ENCODE measurements at places on chromosomes 6 and 20.

GRCh38 chr6:15969236-15969778 lies 159.6 kb upstream of the MYLIP start:
- DNase-seq = no peak

DNA sequence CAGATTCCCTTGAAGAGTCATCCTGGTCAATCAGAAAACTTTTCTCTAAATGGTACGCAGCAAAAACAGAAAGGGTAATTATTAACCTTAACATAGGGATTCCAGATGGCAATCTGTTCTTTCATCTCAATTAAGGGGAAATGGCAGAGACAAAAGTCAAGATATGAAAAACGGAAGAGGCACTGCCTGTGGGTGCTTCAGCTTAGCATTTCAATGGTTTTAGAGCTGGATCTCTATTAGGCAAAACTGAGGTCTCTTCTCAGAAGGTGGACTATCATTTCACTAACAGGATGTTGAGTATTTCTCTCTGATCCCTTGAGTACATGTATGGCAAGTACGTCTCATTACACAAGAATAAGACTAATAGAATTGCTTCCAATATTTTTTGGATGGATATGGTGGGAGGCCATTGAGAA lies 296.9 kb downstream of the HIVEP2 start:
- DNase-seq = no peak

DNA sequence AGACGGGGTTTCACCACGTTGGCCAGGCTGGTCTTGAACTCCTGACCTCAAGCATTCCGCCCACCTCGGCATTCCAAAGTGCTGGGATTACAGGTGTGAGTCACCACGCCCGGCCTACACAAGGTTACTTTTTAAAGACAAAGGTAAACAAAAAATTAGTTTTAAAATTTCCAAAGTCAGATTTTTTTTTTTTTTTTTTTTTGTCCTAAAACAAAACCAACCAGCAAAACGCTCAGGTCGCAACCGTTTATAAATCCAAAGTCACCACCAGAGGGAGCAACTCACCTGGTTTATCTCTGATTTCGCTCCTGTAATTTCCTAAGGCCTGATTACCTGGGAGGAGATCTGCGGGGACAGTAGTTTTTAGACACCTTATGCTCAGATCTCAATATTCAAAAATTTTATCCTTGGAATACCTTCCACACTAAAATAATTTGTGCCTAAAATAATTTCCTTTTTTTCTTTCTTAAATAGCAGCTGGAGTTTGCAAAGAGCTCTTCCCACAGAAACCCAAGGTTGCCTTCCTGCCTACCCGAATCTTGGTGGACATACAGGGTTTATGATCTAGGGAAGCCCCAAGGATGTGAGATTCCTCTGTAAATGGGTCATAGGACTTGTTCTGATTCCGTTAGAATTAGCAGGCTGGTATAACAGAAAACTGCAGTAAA lies 19.8 kb upstream of the TREM1 start:
- DNase-seq = no peak

GRCh38 chr6:113340371-113340770 lies 516.8 kb upstream of the MARCKS start:
- DNase-seq = no peak

DNA sequence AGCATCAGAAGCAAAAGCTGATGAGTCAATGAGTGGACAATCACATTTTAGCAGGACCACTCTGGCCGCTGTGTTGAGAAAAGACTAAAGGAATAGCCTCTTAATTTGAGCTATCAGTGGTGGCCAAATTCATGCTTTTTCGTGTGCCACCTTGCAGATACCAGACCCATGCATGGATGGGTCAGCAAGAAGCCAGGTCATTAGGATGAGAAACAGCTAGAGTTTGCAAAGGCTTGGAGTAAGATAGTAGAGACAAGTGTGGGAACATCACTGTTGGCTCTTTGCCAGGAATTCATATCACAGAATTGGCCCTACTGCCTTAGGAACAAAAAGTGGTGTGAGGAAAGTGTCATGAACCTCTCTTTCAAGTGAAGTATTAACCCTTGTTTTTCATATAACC lies 25.5 kb downstream of the MRAP2 start:
- no peak for DNase-seq

DNA sequence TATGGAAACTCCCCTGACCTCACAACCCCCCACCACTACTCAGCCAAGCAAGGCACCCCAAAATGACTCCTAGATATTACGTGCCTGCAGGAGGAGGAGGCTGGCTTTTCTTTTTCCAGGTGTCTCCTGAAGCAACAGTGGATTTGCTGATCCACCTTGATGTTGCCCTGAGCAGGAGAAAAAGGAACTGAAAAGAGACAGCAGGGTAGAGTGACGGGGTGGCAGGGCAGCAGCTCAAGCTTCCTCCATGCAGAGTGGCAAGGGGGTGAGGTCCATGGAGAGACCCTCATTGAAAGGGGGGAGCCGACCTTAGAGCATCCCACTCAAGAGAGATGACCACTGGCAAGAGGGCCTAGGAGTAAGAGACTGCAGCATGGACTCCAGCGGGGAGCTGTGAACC lies 112.0 kb upstream of the SIRPA start:
- no peak for DNase-seq

GRCh38 chr6:166153966-166154365 lies 13.7 kb downstream of the TBXT start:
- DNase-seq = no peak

- no peak for DNase-seq
Measured at GRCh38 chr6:11702500-11703130, 76.0 kb downstream of the ADTRP start.

DNA sequence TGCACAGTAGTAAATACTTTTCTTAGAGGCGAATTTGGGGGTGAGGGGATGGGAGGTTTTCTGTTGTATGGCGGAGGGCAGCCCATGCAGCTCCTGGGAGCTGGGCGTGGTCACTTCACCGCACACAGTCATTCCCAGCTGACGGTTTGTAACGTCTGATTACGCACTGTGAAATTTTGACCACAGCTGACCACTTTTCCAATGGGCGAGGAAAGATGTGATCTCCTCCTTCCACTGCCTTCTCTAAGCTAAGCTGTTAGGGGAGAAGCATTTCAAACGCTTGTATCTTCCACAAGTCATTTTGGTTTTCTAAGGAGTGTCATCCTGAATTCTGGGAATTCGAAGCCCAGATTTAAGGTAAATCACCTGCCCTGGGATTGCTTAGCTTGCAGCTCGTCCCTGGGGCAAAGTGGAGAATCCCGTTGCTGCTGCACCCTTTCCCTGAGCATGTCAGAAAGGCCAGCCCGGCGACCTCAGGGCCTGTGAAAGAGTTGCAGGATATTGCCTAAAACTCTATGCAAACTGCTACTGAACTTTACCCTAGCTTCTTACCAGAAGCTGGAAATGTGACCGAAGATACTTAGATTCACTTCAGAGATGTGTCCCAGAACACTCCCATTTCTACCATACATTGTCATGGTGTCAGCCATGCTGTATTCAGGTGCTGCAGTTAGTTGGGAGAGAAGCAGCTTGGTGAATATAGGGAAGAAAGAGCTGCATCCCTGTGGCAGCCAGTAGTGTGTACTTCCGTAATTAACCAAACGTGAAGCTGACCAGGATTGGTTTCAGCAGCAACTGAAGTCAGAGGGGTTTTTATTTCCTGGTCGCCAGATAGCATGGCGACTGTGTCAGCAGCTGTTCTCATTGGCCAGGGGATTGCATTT lies 58.9 kb downstream of the RREB1 start:
- DNase-seq = no peak

DNA sequence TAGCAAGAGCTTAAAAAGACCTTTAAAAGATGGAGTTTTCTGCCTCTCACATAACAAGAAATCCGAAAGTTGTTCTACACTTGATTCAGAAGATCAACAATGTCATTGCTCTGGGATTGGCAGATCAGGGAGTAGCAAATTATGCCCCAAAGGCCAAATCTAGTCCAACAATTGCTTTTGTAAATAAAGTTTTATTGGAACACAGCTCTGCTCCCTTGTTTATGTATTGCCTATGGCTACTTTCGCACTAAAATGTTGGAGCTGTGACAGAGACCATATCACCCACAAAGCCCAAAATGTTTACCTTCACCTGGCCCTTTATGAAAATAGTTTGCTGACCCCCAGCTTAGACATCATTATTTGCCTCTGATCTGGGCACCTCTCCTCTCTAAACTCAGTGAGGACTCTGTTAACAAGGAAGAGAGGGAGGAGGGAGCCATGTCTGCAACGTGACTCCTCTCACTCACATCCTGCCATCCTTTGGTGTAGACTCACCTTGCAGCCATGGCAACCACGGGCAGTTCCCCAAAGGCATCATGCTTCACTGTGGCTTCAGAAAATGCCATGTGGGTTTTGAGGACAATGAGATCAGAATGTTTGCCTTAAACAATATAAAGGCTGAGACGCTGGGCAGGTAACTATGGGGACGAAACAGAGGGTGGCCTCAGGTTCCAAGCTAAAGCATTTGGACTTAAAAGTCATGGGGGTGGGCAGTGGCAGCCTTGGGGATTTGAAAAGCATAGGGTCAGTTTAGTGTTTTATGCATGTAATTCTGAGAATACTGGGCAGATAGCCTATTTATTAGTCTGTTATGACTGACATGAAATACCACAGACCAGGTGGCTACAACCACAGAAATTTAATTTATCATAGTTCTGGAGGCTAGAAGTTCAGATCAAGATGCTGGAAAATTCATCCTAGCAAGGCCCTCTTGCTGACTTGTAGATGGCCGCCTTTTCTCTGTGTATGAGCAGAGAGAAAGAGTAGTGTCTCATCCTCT lies 149.7 kb upstream of the TNFAIP3 start:
- DNase-seq = no peak

DNA sequence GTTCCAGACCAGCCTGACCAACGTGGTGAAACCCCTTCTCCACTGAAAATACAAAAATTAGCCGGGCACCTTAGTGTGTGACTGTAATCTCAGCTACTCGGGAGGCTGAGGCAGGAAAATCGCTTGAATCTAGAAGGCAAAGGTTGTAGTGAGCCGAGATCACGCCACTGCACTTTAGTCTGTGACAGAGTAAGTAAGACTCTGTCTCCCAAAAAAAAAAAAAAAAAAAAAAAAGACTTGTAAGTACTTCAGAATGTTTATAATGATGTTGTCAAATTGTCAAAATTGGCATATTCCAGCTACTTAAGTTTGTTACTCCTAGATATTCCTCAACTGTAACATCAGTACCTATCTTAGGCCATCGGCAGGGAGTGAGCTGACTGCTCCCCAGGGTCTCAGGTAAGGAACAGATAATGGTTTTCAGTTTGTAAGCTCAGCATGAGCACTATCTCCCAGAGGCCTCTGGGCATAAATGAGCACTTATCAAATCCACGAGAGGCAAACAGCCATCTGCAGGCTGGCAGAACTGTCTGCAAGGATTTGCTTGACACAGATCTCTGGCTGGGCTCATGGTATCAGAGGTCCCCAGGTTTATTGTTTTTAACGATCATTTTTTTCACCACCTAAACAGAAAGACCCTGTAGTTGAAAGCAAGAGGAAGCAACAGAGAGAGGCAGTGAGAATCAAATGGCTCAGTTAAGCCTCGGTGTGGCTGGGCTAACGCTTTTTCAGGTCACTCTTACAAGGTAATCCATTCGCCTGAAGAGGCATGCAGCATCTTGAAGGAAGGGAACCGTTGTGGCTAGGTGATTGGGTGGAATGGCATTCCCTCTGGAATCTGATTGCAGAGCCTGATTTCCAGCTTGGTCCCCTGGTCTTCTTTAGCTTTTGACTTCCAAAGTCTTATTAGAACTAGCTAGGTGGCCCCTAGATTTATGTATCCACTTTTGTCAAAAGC lies 115.9 kb downstream of the LY86 start:
- no peak for DNase-seq

DNA sequence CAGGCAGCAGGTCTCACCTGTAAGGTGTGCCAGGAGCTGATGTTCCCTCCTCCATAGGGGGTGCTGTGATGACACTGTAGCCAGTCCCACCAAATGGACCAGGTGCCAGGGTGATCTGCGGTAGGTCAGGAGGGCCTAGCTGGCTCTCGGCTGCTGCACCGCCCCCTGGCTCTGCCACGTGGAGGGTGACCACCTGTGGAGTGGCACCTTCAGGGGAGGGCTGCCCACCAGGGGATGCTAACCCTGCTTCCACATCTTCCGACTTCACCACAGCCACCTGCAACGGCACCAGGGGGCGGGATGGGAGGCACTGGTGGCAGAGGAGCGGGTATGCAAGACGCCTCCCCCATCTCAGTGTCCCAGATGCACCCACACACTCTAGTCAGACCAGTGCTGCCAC lies 18.3 kb downstream of the ZNF335 start:
- no peak for DNase-seq

- no peak for DNase-seq
Measured at GRCh38 chr20:57779401-57780003, 69.7 kb upstream of the PMEPA1 start.

GRCh38 chr6:28171271-28171670 lies 29.6 kb downstream of the ZKSCAN8 start:
- DNase-seq = no peak

GRCh38 chr20:1897965-1898464 lies 2.8 kb downstream of the SIRPA start:
- DNase-seq = no peak

- no peak for DNase-seq
Measured at GRCh38 chr6:83927470-83927869, 68.0 kb downstream of the CYB5R4 start.

DNA sequence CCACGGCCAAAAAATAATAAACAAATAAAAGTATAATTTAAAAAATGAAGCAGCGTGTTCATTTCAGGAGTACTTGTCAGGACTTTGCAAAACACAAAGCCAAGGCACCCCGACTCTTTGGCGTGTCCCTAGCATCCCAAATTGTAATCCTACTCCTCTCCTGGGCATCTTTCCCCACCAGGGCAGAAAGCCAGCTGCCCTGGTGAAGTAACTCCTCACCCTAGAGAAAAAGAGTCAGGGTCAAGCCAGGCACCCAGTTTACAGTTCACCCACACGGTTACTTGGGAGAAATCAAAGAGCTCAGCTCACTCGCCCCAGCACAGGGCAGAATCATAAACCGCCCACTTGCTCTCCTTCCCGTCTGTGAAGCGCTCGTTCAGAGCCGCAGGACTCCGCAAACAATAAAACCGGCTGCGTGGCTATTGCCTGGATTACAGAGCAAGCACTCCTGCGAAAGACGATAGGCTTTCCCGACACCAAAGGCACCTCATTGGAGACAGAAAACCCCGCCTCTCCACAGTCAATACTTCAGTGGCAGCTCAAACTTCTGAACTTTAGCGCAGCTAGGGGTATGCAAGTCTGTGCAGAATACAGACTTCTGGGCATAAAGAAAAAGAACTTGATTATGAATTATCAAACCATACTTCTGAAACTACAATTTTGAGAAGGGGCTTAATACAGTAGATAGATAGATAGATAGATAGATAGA lies 73.0 kb upstream of the NHSL1 start:
- DNase-seq = no peak

GRCh38 chr20:20271271-20271670 lies 96.6 kb upstream of the INSM1 start:
- no peak for DNase-seq

DNA sequence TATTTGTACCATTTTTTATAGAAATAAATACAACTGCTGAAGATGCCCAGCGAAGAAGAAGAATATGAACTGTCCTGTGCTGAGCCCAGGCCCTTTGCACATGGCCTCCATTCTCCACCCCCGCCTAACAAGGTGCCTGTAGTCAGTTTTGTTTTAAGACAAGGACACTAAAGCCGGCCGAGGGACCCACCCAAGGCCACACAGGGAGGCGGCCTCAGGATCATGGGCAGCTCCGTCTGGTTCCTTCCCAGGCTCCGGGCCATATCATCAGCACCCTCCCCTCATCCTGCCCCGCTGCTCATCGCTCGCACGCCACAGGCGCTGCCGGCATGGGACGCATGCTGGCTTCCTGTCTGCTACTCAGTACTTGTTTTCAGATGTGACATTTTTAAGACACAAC lies 21.3 kb downstream of the PSMG4 start:
- DNase-seq = no peak

- DNase-seq = no peak
Measured at GRCh38 chr6:318243-318890, 26.1 kb downstream of the DUSP22 start.

Measured in activated gamma-delta T cell (primary cell).